ENCODE measurements at places on chromosomes 2 and 18.
A peak's percentile ranks its signal among the peaks of the same experiment; 100 is the strongest.

- no peak for DNase-seq
Measured at GRCh38 chr2:202299712-202300111, 34.1 kb downstream of the NOP58 start.

DNA sequence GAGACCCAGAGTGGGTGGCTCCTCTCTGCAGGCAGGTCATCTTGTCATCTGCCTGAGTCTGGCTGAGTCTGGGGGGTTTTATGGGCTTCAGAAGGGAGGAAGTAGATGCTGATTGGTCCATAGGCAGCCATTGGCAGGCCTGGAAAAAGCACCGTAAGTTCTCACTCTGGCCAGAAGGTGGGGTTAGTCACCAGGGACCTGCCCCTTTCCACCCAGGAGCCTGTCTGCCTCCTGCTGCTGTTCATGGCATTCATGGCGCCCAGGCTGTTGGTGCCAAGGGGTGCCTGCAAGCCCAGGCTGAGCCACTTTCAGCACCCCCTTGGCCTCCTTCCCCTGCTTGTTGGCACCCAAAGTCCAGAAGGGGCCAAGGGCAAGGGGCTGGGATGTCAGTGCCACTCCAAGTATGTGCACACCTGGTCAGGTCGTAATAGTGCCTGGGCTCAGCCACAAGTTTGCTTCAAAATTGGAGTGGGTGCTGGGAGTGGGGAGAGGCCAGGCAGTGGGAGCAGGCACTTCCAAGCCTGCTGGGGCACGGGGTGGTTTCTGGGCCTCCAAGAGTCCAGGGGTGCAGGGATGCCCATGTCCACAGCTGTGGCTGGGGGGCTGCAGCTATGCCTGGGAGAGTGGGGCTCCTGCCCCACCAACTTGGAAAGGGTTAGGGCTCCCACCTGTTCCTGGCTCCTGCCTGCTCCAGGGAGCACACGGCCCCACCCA is 178.1 kb downstream of the FAM210A start:
- no peak for DNase-seq

DNA sequence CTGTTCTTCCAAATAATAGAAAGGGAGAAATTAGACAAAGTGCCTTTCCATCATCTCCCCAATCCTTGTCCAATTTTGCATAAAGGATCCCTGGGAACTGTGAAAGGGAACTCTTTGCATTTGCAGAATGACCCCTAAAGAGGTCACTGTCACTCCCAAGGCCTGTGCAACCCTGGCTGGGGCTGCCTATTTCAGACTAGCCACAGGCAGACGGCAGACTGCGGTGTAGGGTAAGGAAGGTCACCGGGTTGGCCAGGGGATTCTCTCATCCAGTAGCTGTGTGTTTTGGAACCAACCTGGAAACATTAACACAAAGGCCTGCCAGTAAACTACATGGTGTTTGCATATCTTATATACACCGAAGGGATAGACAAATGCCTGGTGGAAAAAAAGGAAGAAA is 818.7 kb downstream of the BCL11A start:
- no peak for DNase-seq

DNA sequence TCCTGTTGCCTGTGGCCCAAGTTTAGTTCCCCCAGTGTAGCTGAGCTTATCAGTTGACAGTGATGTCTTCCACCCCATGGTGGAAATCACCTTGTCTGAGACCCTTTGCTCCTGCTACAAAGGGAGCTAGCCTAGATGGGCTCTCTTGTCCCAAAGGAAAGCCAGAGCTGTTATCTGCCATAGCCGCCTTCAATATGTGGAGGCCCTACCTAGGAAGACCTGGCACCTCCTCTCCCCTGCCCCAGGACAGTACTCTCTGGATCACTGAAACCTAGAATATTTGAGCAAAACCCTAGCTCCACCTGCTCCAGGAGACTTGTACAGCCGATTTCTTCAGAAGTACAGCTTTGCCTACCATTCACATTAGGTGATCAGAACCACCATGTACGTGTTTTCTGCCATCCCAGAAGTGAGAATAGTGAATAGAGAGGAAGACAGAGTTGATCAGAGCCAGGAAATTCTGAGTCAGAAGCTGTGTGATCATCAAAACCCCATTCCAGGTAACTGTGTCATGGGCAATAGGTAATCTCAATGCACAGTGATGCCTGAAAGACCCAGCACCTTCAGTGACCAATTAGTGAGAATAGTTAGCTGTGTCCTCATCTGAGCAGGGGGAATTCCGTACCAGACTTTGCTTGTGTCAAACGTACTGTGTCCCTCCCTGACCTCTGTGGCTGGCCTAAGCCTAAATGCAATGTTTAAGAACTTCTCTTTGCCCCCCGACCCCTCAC is 138.4 kb upstream of the ALPP start:
- DNase-seq = no peak

GRCh38 chr2:25989154-25989553 is 6.9 kb upstream of the KIF3C start:
- DNase-seq = no peak

GRCh38 chr2:237327175-237327950 is 86.6 kb downstream of the COL6A3 start:
- no peak for DNase-seq

GRCh38 chr2:8536686-8537561 is 144.9 kb upstream of the ID2 start:
- no peak for DNase-seq

- DNase-seq = no peak
Measured at GRCh38 chr2:115169814-115170213, 727.4 kb downstream of the DPP10 start.

DNA sequence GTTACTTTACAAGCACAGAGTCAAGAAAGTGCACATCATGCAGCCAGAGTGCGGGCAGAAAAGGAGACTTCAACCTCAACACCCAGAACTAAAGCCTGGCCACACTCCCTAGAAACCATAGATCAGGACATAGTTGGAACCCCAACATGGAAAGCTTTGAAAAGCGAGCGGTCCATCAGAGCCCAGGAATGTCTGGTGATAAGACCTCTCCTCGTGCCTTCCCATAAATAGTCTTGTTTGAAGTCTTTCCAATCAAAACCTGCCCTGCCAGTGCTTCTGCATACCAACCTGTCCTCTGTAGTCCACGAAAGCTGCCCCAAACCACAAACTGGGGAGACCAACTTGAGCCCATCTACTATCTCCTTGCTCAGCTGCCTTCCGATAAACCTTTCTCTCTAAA is 55.5 kb downstream of the NEURL3 start:
- DNase-seq = no peak

DNA sequence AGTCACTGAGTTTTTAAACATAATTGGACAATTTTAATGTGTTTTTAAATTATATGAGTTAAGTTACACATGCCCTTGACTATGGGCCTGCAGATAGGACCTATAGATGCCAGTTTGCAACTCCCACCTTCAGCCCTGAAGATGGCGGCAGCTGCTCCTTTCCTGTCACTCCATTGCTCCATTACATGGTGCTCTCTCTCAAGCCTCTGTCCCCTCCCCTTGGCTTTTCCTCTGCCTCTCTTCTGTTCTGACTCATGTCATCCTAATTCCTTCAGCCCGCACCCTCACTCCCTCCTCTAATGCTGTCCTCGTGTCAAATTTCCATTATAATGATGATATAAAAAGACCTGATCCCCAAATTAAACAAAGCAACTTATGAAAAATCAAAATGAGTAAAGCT is 133.7 kb upstream of the HNRNPA3 start:
- no peak for DNase-seq

DNA sequence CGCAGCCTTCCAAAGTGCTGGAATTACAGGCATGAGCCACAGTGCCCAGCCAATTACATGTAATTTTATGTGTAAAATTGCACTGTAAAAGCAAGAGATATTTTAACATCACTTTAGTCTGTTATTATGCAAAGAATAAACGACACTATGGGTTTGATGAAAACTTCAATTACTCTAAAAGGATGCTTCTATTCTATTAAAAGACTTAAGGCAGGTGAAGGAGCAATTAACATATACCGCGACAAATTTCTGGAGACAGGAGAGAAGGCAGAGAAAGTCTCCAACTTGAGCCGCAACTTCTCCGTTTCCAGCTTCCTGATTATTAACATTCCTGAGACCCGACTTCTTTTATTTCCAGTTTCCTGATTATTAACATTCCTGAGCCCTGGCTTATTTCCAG is 53.7 kb downstream of the FAM210A start:
- DNase-seq = no peak

GRCh38 chr2:74550231-74550630 is 3.5 kb downstream of the LOXL3 start:
- DNase-seq = peak; percentile 52

DNA sequence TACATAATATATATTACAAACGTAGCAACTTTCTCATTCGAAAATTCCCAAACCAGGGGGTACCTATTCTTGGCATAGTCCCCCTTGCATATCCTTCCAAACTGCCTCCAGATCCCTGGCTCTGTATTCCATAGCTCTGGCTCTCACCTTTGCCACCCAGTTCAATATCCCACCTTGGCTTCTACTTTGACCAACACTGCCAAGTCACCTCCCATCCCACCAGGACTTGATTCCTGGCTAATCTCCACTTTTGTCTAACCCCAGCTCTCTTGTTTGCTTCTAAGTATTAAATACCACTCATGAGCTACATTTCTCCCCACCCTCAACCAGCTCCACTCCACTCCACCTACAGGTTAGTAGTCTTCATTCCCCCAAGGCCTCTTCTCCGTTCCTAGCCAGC is 103.2 kb upstream of the WDR75 start:
- no peak for DNase-seq

DNA sequence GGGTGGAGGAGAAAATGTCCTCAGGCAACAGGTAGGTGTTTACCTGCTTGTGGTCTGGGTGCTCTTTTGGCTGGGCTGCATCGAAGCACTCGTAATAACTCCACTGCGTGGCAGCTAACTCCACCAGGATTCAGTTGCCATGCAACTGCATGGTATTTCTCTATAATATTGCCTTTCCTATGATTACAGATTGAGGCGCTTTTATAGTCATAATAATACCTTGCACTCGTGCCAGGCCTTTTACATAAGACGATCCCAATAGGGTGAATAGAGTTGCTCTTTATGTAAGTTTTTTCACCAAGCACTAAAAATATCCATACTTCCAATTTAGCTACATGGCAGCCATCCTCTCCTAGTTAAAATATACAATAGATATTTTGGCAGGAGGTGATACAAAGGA is 19.7 kb upstream of the NYAP2 start:
- no peak for DNase-seq

GRCh38 chr2:233922471-233922870 is 5.3 kb downstream of the TRPM8 start:
- DNase-seq = peak; percentile 59

- peak; percentile 91 for DNase-seq
Measured at GRCh38 chr18:10139783-10140410, 226.1 kb downstream of the VAPA start.

DNA sequence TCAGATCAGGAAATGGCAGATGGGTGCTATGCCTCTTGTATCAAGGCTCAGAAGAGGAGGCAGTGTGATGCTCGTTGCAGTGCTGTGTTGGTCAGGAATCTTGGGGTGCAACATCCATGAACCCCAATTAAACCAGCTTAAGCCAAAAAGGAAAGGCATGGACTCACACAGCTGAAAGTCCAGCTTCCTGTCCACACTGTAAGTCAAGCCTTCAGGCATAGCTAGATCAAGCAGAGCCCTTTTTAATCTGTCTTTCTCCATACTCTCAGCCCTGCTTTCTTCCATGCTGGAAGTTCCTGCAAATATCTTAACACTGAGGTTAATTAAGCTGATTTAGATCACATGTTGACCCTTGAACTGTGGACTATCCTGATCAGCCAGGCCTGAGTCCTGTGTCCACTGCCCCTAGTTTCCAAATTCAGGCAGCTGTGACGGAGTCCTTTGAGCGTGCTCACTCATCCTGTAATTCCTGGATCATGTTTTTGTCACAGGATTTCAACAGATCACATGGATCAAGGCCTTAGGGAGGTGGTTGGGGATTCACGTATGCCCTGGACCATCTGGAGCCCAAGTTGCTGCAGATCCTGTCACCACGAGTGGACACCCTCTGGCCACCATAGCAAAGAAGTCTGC is 4.5 kb upstream of the C2orf74 start:
- no peak for DNase-seq

DNA sequence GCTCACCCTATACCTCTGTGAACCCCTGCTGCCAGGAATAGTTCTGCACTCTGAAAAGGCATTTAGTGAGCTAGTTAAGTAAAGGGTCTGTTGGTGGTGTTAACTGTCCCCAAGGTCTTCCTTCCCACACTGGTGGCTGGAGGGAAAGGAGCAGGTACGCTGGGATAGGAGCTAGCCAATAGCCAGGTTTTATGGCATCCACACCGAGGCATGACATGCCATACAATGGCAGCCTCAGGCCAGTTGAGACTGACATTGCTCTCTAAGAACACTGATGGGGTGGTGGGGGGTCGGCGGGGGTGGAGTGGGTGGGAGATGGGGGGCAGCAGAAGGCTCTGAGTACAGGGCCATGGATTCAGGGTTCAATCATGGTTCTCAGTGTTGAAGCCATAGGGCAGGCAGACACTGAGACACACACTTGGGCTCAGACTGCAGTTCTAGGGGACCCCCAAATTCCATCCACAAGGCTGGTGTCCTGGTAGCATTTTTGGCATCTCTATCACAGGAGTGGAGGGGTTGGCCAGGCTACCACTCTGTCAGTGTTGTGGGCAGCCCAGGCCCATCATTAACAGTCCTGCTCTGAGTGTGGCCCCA is 136.0 kb downstream of the CTIF start:
- DNase-seq = no peak

GRCh38 chr2:145028101-145028920 is 508.4 kb upstream of the ZEB2 start:
- peak; percentile 37 for DNase-seq

DNA sequence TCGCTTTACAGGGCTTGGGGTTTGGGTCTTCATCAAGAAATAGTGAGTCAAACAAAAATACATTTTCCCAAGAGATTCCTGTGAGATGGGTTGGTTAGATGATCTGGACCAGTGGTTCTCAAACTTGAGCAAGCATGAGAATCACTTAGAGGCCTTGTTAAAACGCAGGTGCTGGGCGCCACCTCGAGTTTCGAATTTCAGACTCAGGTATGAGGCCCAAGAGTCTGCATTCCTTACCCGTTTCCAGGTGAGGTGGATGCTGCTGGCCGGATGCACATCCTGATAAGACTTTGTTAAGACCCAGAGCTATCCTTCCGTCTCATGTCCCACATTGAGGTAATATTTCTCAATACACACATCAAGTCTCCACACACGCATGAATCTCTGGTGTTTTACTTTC is 707.8 kb upstream of the SALL3 start:
- DNase-seq = no peak

DNA sequence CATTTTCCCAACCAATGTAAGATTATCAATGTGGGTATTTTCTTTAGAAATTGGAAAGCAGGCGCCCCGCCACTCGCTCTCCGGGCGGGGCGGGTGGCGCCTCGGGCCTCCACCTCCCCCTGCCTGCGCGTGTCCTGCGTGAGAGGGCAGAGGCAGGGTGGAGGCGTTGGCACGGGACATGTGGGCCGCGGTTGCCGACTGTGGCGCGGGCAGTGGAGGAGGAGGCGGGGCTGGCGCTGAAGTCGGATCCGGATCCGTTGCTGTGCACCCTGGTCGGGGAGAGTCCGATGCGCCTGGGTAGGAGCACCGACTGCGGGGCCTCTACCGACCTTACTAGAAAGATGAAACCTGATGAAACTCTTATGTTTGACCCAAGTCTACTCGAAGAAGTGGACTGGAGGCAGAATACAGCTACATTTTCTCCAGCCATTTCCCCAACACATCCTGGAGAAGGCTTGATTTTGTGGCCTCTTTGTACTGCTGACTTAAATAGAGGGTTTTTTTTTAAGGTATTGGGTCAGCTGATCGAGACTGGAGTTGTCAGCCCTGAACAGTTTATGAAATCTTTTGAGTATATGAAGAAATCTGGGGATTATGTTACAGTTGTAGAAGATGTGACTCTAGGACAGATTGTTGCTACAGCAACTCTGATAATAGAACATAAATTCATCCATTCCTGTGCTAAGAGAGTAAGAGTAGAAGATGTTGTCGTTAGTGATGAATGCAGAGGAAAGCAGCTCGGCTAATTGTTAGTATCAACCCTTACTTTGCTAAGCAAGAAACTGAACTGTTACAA is 37.9 kb downstream of the PMS1 start:
- DNase-seq = peak; percentile 83
